ENCODE measurements at places on chromosomes 2 and 18.

DNA sequence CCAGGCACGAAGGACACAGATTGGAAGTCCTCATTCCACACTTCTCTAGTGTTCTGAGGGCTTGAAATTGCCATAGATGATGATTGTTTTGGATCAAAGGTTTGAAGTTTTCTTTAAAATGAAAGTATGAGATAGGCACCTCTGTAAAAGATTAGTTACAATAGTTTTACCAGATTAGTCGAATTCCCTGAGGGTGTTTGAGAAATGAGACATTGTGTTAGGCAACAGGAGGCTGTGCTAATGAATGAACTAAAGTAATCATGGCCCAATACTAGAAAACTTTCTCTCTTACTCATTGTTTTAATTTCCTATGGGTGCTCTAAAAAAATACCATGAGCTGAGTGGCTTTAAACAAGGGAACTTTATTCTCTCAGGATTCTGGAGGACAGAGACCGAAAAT is 421.7 kb downstream of the RNF144A start:
- DNase-seq: no peak

- DNase-seq: no peak
Measured at GRCh38 chr2:11326677-11327211, 17.7 kb downstream of the ROCK2 start.

GRCh38 chr2:183998797-183999190 is 599.5 kb upstream of the ZNF804A start:
- no peak for DNase-seq

GRCh38 chr18:22694954-22695353 is 238.2 kb upstream of the RBBP8 start:
- no peak for DNase-seq

GRCh38 chr2:84782717-84783442 is 98.0 kb downstream of the TRABD2A start:
- DNase-seq: no peak

DNA sequence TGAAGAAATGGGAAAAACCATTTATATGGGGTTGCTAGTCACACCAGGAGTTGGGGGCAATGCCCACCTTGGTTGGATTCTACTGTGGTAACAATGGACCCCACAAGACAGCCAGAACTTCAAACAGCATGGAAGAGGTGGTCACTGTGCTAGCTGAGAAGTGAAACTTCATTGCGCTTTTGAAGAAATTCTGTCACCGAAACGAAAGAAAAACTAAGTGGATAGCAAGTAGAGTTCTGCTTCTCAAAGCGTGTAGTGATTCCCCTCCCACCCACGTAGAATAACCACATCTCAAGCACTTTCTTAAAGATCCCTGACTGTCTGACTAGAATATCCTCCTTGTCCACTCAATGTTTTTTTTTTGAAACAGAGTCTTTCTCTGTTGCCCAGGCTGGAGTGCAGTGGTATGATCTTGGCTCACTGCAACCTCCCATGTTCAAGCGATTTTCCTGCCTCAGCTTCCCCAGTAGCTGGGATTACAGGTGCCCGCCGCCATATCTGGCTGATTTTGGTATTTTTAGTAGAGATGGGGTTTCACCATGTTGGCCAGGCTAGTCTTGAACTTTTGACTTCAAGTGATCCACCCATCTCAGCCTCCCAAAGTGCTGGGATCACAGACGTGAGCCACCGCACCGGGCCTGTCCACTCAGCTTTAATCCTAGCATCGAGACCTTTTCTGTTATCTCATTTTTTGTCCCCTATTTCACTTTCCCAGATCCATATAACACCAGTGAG is 30.1 kb upstream of the CCL20 start:
- DNase-seq: no peak

GRCh38 chr2:71813315-71813714 is 334.3 kb downstream of the CYP26B1 start:
- DNase-seq: no peak

- no peak for DNase-seq
Measured at GRCh38 chr2:241000831-241001321, 2.5 kb downstream of the SNED1 start.

DNA sequence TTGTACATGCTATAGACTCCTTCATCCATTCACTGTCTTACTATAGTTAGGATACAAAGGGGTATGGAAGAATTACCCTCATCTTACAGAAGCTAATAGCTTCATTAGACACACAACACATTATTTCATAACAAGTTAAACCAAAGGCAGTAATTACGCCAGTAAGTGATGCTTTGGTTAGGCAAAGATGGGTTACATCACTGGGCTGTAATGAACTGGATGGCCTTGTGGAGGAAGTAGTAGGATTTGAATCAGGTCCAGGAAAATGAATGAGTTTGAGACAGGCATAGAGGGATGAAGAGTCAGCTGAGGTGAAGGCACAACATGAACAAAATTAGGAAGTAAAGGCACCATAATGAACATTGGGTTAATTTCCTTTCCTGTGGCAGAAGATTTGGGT is 80.1 kb downstream of the SOCS6 start:
- no peak for DNase-seq

DNA sequence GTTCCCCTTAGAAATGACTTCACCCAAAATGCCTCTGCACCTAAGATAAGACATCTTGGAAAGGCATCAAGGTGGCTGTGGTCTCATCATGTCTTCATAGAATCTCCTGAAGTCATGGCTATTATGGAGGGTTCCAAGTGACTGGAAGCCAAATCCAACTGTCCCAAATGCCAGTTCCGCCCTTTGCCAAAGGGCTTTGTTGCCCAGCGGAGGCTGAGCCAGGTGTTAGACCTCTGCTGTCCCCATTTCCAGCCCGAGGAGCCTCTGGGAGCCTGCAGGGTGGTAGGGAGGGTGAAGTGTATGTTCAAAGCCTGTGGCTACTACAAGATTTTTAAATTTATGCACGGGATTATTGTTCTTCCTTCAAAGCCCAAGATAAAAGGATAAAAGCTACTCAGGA is 25.7 kb downstream of the RHOB start:
- DNase-seq: no peak

DNA sequence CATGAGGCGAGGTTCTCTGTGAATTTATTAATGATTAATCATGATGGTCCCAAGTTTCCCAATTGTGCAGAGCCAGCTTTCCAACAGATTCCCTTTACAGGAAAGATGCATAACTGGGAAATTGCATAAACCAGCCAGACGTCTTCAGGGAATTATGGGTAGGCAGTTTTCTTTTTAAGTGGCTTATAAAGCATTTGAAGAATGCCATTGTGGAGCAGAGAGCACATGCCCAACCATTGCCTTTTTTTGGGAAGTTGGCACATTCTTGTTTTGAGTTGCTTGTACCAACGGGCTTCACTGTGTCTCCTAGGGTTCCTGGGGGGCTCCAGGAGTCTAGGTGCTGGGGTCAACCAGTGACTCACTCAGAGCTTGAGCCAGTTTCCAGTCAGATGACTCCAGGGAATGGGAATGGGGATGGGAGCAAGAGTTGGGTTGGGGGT is 231.7 kb upstream of the FOSL2 start:
- DNase-seq: no peak

DNA sequence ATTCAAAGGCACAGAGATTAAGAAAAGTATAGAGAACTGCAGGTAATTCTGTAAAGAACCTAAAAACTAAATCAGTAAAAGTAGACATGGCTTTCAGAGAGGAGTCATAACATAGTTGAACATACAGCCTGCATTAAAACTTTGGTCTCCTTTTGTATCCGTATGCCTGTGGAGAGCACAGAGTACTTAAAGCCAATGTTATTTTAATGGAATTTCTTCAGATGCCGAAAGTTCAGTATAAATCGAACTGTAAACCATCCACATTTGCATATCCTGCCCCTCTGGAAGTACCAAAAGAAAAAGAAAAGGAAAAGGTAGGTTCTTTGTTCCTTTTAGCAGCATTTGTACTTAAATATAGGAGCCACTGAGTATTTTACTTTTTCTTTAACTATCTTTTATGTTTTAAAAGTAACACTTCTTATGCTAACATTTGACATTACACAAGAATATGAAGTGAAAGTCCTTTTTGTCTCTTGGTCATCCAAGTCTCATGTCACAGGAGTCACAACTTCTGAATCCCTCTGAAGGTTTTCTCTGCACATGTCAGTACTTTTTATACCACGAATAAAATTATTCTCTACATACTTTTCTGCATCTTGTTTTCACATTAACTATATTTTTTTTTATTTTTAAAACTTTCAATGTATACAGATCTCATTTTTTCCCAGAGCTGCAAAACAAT is 34.9 kb upstream of the ARMC9 start:
- no peak for DNase-seq

DNA sequence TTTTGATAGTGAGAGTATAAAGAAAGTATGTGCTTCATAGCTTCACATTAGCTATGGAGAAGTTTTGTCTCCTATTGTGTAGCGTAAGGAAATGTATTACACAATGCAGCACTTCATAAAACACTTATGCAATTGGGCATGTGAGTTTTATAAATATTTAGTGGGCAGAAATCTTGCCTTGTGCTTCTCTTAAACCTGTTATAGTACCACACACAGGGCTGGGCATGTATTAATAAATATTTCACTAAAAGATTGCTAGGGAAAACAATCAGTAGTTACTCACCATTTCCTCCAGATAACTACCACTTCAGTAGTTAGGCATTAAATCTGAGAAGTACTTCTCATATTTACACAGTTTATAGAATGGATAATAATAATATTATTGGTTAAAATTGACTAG is 1080.8 kb upstream of the PIK3C3 start:
- DNase-seq: no peak

- DNase-seq: no peak
Measured at GRCh38 chr2:198762441-198762840, 695.3 kb downstream of the SATB2 start.

DNA sequence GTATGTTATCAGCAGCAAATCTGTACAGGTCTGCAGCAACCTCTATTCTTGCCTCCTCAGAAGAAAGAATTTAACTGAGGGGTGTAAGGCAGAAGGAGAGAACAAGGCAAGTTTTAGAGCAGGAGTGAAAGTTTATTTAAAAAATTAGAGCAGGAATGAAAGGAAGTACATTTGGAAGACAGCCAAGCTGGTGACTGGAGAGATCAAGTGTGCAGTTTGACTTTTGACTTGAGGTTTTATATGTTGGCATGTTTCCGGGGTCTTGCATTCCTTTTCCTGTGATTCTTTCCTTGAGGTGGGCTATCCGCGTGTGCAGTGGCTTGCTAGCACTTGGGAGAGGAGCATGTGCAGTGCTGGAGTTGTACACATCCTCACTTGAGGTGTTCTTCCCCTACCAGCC is 16.5 kb upstream of the CERS6 start:
- no peak for DNase-seq

DNA sequence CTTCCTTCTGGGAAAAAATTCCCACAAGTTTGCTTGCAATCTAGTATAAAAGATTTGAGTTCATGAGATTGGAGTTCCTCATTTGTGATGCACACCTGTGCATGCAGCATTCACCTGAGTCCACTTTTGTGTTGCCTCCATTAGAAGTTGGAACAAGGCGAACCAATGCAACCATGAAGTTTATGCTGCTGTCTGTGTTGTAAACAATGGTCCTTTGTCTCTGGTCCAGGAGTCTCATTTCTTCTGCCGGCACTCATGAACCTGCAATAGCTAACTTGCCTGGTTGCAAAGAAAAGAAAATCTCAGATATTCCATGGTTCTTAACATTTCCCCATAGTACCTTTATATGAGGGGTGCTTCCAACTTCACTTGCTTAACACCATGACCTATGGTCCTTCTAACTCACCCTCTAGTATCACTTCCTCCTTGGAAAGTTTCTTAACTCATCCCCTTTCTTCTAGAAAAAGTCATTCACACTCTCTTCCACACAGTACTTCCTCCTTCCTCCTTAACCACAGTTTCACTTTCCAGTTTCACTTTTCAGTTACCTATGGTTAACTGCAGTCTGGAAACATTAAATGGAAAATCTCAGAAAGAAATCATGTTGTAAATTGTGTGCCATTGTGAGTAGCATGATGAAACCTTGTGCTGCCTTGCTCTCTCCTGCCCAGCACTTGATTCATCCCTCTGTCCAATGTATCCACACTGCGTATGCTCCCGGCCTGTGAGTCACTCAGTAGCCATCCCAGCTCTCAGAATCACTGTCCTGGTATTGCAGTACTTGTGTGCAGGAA is 128.8 kb upstream of the TRIB2 start:
- DNase-seq: no peak
